Esophagus muscularis mucosa (tissue), 4 donors: ENCODE measurements at places on chromosomes 2 and 18. TPM values are rescaled to one million over a fixed set of nuclear protein-coding genes. Genes with fewer than 3 reads are reported as not detected.

ANTXR1 gene
- total RNA-seq: 74.6 TPM

DOCK10 gene
- total RNA-seq: 7.3 TPM

TAF4B gene
- 5.2 TPM for total RNA-seq

KCNG2 gene
- total RNA-seq: 1.7 TPM

PNKD gene
- total RNA-seq: 40.3 TPM
